Left ventricle myocardium superior (tissue), 1 donor: ENCODE measurements at places on chromosomes 2 and 18. TPM values are rescaled to one million over a fixed set of nuclear protein-coding genes. Genes with fewer than 3 reads are reported as not detected.

SERPINB11 gene
- not detected for total RNA-seq

MC2R gene
- not detected for total RNA-seq

- no peak for DNase-seq
These were observed 280.9 kb downstream of the NEDD4L start for GRCh38 chr18:58324824-58325480.

DNA sequence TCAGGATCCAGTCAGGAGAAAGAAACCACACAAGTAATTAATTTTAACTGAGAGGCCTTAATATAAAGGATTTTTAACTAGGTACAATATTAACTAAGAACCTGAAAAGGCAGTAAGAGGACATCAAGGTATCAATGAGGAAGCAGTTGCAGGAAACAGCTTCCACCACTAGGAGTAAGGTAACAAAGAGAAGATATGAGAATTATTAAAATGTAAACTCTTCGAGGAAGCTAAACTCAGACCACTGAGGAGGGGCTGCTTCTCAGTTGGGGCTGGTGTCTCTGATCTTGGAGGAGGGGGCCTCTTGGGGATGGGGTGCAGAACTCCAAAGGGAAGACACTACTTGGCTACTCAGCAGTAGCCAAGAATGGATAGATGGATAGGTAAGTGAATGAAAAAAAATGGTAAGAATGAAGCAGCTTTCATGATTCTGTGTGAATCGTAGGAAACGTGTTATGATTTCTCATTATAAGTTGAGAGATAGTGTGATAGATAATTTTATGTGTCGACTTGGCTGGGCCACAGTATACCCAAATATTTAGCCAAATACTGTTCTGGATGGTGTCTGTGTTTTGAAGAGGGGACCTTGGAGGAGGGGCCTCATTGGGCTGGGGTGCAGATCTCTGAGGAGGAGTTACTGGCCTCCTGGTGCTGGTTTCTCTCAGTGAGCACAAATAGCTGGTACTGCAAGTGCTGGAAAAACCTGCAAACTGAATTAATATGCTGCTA is 547.7 kb upstream of the LRRTM1 start:
- no peak for DNase-seq

DNA sequence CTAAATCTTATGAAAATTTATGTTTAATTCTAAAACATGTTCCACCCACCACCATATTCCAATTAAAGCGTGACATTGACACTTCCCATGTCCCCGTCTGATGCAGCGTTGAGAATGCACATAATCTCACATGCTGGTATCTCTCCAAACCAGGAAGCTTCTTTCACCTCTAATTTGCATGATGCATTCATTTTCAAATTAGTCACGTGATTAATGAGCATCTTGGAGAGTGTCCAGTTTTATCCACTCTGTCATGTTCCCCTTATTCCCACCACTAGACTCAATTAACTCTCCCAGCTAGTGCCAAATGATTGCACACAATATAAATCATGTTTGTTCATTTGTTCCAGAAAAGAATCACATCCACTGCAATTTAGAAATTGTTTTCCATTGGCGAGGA is 105.8 kb downstream of the RIT2 start:
- no peak for DNase-seq

DNA sequence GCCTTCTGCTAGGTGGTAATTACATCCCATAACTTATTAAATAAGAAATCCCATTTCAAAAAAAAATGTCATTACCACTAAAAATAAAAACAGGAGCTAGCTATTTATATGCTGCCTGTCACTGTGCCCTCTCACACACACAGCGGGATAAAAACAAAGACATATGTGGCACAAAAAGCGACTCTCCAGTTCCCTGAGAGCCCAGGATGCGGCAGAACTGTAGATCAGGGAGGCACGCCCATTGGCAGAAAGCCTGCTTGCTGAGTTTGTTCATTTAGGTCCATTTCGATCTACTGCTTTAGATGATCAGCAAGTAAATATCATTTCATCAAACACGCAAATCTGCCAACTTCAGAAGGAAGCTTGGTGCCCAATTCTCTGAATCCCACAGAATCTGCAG is 124.4 kb downstream of the TMEM163 start:
- no peak for DNase-seq

- peak; percentile 58 for DNase-seq
These were observed 114.6 kb downstream of the MAPK4 start for GRCh38 chr18:50674307-50674980.

DNA sequence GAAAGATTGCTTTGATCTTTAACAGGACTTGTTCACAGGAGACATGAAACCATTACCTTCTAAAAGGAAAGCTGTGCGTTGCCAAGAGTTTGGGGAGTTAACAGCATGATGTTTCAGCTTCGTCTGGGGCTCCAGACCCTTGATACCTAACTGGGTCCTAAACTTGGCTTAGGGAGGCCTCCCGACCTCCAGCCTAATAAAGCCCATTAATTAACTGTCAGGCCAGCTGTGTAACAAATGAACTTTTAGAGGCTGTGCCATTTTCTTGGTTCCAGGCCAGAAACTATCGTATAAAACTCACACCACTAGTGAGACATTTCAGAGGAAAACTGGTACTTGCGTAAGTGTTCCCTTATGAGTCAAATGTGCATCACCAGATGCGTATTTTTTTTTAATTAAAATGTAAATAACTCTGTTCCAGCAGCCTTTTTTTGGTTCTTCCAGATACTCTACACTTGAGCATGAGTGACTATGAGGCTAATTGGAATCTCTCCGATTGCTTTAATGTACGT is 236.5 kb downstream of the BCL2 start:
- DNase-seq: no peak

C2orf81 gene
- total RNA-seq: 0.79 TPM
